ENCODE measurements at places on chromosomes 12 and 14.

- DNase-seq, result no peak
These were observed 156.3 kb upstream of the PDE3A start for GRCh38 chr12:20211981-20212421.

- no peak for DNase-seq
These were observed 707.4 kb upstream of the FBXO33 start for GRCh38 chr14:40139657-40140056.

- no peak for DNase-seq
These were observed 24.4 kb upstream of the PTPRQ start for GRCh38 chr12:80419644-80420043.

DNA sequence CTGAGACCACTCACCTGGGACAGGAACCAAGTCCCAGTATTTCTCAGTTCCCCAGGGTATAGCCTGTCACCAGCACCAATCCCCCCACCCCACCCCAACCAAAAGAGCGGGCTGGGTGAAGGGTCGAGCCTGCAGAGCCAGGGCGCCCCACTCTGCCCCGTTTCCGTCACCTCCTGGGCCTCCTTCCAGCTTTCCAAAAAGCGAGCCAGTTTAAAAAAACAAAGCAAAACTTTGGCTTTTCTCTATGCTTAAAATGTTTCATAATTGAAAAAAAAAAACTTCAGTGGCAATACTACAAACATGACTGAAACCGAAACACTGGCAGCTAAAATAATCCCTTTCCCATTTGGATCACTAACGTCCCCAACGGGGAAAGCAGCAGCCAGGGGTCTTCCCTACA, 7.5 kb downstream of the CAMKK2 start:
- no peak for DNase-seq

DNA sequence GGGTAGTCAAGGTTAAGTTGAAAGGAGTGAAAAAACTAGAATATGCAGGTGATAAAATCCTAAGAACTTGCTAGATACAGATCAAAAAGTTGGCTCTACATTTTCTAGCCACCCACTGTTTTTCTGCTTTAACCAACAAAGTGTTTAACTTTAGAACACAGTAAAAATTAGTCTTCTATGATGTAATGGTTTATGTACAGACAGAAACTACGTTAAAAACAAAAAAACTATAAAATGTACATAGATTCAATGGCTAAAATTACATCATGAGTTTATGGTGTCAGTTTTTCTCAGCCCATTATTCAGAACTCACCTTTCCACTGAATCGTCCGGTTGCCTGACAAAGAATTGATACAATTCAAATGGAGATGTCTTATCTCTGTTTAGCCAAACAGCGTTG, 2.1 kb downstream of the YARS2 start:
- DNase-seq, result no peak

- peak; percentile 86 for DNase-seq
These were observed 16.3 kb downstream of the DUSP16 start for GRCh38 chr12:12546314-12546772.

DNA sequence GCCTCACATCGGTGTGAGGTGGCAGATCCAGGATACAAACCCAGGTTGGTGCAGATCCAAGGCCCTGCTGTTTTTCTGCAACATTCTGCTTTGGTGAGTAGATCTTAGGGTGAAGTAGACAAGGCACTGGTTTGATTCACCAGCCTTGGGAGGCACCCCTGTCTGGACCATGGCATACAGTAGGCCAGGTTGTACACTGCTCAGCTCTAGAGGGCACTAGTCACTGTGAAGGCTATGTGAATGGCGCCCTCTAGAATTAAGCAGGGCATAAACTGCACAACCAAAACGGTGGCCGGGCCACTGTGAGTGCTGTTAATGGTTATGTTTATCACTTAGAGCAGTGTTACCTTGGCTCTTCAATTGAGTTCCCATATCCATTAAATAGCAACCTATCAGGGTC, 280.6 kb upstream of the PWP1 start:
- DNase-seq, result peak; percentile 66

GRCh38 chr12:88625356-88625755, 45.1 kb upstream of the KITLG start:
- DNase-seq, result no peak

DNA sequence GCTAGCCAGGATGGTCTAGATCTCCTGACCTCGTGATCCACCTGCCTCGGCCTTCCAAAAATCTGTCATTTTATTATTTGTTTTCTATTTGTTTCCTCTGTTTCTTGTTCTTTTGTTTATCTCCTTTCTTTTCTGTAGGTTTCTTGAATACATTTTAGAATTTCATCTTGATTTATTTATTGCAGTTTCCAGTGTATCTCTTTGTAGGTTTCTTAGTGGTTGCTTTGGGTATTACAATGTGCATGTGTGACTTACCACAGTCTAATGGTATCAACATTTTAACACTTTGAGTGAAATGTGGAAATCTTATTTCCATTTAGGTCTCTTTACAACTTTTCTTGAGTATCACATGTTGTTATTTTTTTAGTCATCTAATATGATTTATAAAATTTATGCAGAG, 29.9 kb upstream of the MUCL1 start:
- DNase-seq, result peak; percentile 9

- DNase-seq, result no peak
These were observed 36.2 kb upstream of the RESF1 start for GRCh38 chr12:31923063-31923412.

DNA sequence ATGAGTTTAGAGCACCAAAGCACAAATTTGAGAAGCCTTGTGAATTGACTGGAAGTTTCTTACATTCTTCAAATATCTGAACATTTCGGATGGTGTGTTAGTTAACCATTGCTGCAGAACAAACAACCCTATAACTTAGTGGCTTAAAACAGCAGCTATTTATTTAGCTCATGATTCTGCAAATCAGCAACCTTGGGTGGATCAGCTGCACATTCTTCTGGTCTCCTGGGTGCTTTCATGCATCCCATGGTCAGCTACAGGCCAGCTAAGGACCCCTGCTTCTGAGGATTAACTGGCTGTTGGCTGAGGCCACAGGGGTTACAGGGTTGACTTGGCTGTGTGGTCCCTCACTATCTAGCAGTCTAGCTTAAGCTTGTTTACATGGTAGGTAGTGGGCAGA, 114.0 kb upstream of the HIF1A start:
- DNase-seq, result no peak

GRCh38 chr12:91211866-91212265, 29.2 kb upstream of the DCN start:
- DNase-seq, result no peak

GRCh38 chr12:39378341-39378740, 64.6 kb downstream of the KIF21A start:
- no peak for DNase-seq

- DNase-seq, result peak; percentile 6
These were observed 1.1 kb downstream of the NAP1L1 start for GRCh38 chr12:76083246-76083903.

GRCh38 chr14:24315807-24316596, 4.7 kb downstream of the LTB4R start:
- DNase-seq, result peak; percentile 64

DNA sequence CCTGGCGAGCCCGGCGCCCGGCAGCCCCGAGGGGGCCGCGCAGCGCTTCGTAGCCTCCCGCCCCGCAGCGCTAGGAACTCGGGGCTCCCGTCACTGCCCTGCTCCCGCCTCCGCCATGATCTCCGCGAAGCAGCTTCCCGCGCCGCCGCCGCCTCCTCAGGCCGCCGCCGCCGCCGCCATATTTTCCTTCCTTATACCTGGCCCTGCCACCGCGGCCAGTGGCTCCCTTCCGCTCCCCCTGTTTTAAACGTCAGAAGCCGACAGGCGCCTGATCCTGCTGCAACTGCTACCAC, 286 bp downstream of the PPP4R3A start:
- DNase-seq, result no peak

DNA sequence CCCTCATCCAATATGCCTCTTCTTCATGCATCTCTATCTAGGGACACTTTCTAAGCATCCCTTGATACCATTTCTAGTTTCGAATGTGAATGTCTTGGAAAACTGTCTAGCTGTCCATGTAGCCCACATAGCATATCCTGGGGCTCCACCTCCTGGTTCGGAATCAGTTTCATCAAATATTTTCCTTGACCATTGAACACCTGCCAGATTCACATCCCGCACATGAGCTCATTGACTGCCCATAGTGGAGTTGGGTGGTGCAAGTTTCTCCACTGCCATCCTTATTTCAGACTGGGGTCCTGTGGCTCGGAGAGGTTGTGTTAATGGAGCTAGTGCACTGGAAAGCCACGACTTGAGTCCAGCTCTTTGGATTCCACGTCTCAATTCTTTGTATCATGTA, 58.6 kb upstream of the TMEM263 start:
- DNase-seq, result peak; percentile 20

GRCh38 chr14:75201087-75201486, 24.7 kb upstream of the TMED10 start:
- no peak for DNase-seq

GRCh38 chr14:83170165-83170564, 1636.5 kb upstream of the SEL1L start:
- no peak for DNase-seq

DNA sequence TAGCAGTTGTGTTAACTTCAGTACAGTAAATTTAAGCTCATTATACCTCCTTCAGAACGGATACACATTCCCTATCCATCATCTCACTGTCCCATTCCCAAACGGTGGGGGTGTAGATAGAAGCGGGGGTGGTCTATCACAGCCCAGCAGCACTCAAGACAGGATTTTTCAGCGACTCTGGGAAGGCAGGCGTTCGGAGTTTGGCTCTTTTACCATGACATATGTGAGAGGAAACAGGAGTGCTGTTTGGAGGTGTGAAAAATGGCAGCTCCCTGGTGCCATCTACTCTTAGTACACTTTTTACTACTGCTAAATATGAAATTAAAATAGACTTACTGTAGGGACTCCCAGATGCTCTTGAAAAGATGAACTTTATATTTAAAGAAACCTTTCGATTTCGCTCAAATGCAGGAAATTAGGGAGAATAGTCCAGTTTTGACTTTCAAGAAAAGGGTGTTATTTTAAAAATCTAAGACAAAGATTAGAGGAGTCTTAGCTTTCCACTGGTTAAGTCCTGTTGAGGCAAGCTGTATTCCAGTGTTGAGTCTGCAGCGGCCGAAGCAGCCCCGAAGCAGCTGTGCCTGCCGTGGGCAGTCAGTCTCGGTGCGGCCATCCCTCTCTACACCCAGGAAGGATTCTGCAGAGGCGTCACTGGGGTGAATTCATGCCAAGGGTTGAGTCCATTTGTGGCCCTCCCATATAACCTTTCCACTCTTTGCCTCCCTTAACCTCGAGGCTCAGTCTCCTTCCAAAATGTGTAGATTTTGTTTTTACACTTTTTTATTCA, 42.1 kb downstream of the KCNMB4 start:
- no peak for DNase-seq

DNA sequence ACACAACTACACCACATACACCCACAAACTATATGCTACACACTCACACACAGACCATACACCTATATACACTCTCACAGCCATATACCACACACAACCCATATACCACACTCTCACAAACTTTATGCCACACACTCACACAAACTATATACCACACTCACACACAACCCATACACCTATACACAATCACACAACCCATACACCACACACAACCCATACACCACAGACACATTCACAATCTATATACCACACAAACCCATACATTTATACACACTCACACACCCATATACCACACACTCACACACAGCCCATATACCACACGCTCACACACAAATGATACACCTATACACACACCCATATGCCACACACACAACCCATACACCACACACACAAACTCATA, 163.3 kb downstream of the TMEM121 start:
- no peak for DNase-seq

- DNase-seq, result no peak
These were observed 4.6 kb upstream of the GSC start for GRCh38 chr14:94774344-94775090.

DNA sequence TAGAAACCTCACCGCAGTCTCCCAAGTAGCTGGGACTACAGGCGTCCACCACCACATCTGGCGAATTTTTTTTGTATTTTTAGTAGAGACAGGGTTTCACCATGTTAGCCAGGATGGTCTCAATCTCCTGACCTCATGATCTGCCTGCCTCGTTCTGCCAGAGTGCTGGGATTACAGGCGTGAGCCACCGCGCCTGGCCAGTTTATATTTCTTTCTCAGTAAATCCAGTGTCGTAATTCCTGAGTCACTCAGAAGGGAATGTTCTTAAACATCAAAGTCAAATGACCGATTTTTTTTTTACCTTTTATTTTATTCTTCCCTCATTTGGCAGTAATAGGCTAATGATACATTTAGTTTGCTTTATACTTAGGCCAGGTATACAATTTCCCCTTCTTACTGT, 80.5 kb downstream of the FBXO33 start:
- DNase-seq, result no peak

DNA sequence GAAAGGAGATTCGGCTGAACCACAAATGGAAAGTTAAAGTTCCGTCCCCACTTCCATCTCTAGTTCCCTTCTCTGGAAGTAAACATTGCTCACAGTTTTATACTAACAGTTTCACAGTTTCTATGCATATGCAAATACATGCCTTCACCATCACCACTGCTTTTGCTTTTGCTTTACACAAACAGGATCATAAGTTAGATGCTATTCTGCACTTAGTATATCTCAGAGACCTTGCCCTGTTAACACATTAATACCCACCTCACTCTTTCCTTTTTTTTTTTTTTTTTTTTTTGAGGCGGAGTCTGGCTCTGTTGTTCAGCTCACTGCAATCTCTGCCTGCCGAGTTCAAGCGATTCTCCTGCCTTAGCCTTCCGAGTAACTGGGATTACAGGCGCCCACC, 890 bp downstream of the TEP1 start:
- no peak for DNase-seq

- DNase-seq, result no peak
These were observed 22.8 kb downstream of the CRACR2A start for GRCh38 chr12:3730111-3730510.

- DNase-seq, result no peak
These were observed 187.2 kb downstream of the SYNE2 start for GRCh38 chr14:64040044-64040443.

- no peak for DNase-seq
These were observed 212.0 kb downstream of the PTPRO start for GRCh38 chr12:15534322-15534721.

Data from HT-29 (cell line).